Hematopoietic multipotent progenitor cell treated with erythropoietin and hydrocortisone succinate and interleukin-3 and kit ligand, for 8 days (in vitro differentiated cells): ENCODE measurements at places on chromosomes 3 and 15.
A peak's percentile ranks its signal among the peaks of the same experiment; 100 is the strongest.

- no peak for DNase-seq
Observed at GRCh38 chr3:122996038-122996580, 31.5 kb downstream of the SEMA5B start.

GRCh38 chr3:131735544-131735943 is 232.8 kb upstream of the MRPL3 start:
- DNase-seq: no peak

DNA sequence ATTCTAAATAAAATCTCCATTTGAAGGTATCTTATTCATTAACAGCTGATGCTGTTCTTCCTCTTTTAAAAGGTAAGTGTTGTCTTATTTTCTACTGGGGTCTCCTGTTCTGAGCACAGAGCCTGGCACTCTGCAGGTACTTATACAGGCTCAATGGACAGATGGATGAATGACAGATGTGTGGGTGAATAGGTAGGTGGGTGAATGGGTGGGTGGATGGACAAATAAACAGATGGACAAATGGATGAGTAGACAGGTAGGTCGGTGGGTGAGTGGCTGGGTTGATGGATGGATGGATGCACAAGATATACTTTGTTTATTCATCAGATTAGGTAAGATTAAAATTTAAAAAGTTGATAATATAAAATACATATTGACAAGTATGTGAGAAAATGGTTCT is 53.5 kb downstream of the SLC41A3 start:
- DNase-seq: no peak

- DNase-seq: peak; percentile 93
Observed at GRCh38 chr3:69739204-69740102, at the start of gene MITF. TSS of gene MITF (plus strand) at chr3:69739464. CDS start at chr3:69739598, 134 bp downstream.

GRCh38 chr3:55691141-55691540 is 204.0 kb upstream of the WNT5A start:
- no peak for DNase-seq

DNA sequence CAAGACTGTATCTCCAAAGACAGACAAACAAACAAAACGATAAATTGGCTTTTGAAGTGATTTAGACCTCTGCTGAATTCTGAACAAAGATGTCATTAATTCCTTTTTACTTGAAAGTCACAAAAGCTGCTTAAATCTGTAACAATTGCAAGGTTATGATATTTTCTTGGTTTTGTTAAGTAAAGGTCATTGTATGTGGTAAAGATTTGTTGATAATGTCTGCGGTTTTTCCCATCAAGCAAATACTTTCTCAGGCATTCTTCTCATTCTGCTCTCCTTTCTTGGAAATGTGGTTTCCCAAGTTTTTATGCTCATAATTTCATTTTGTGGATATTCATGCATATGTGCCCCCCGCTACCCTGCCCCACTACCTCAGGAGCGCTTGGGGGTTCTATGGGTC is 116.5 kb downstream of the SLMAP start:
- no peak for DNase-seq

- no peak for DNase-seq
Observed at GRCh38 chr3:139537795-139538621, 1.5 kb downstream of the RBP1 start.

- DNase-seq: no peak
Observed at GRCh38 chr15:74460298-74460697, 662 bp downstream of the UBL7 start.

DNA sequence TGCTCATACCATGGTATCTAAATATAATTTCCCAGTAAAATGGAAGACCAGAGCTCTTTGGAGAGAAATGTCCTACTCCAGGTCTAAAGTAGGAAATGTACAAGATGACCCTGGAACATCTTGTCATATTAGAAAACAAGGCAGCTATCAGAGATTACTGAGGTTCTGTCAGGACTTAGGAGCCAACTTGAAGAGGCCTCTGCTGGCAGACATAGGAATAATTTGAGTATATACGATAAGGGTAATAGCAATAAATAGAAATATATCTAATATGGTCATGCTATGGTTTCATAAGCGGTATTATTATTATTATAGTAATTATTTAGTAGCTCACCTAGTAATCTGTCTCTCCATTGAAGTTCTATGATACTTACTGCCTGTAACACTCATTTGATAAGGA is 224.2 kb downstream of the SOX2 start:
- no peak for DNase-seq

DNA sequence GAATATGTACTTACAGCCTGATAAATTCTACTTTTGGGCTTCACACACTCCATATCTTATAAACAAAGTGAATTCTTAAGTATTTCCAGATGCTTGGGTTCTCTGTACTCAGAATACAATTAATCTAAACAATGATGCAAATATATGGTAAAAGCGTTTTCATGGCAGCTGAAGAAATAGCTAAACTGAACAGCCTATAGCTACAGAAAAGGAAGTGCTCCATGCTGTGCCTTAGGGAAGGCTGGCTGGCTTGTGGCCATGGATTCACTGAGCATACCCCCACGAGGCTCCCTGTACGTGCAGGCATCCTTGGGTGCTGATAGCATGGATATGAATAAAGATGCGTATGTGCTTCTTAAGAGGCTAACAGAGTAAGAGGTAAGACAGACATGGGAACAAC is 264.0 kb downstream of the KLF13 start:
- DNase-seq: no peak

DNA sequence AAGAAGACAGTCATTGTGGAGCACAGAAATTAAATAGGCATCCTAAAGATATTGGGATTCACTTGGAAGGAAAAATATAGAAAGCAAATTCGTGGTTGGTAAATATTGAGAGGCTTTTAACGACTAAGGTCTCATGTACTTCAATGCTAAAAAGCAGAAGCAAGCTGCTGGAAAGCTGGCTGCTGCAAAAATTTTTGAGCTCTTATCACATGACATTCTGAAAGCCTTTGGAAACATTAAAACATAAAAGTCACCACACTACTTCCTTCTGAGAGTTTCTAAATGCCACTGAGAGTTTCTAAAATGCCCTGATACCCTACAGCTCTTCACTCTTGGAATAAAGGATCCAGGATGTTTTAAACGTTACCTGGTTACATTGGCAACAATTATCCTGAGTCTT is 39.0 kb upstream of the CBLB start:
- DNase-seq: peak; percentile 20

DNA sequence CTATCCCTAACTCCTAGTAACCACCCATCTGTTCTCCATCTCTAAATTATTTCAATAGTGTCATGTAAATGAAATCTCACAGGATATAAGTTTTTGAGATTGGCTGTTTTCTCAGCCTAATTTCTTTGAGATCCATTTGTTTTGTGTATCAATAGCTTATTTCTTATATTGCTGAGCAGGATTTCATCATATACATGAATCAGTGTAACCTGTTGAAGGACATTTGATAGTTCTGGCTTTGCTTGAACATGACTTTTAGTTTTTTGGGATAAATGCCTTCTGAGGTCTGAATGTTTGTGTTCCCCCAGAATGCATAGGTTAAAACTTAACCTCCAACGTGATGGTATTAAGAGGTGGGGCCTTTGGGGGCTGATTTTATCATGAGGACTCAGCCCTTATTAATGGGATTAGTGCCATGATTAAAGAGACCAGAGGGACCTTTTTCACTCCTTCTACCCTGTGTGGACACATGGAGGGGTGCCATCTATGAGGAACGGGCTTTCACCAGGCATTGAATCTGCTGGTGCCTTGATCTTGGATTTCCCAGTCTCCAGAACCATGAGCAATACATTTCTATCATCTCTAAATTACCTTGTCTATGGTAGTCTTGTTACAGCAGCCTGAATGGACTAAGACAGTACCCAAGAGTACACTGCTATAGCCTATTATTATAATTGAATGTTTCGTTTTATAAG is 118.3 kb downstream of the FNDC3B start:
- DNase-seq: no peak

GRCh38 chr3:150407808-150408220 is 284 bp upstream of the TSC22D2 start:
- DNase-seq: no peak

GRCh38 chr3:149626671-149627070 is 31.2 kb downstream of the WWTR1 start:
- DNase-seq: no peak

DNA sequence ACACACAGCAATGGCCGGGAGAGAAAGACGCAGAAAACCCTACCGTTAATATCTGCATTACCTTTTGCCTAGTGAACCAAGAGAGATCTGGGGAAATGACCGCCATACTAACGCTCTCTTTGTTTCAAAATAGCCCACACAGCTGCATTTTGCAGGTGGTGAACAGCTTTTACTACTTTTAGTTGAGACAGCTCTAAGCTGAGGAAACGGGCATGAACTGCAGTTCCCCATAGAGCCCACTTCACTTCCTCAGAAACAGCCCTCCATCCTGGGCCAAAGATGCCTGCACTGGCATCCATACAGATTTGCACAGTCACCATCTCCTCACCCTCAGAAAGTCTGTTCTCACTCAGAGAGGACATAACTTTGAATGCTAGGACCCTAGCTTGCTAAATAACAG is 45.0 kb downstream of the ZNF860 start:
- no peak for DNase-seq

GRCh38 chr3:110307065-110307809 is 764.4 kb upstream of the NECTIN3 start:
- DNase-seq: no peak

DNA sequence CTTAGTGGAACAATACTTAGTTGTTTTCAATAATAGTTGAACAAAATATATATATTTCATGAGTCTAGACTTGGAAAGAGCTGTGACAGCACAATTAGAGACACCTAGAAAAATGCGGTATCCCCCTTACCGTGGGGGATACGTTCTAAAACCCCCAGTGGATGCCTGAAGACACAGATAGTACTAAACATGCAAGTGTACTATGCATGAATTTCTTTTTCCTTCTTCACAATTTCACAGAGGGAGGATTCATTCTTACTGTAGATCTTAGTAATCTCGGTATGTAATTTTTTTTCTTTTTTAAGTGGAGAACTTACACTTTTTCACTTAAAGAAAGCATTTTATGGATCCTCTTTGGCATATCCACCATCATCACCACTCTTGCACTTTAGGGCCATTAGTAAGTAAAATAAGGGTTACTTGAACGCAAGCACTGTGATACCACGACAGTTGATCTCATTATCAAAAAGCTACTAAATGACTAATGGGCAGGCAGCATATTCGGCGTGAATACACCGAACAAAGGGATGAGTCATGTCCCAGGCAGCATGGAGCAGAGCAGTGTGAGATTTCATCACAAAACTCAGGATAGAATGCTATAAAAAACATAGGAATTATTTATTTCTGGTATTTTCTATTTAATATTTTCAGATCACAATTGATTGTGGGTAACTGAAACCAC is 72.3 kb upstream of the ZNF280D start:
- no peak for DNase-seq

GRCh38 chr15:72341361-72341760 is 21.4 kb upstream of the CELF6 start:
- no peak for DNase-seq

GRCh38 chr3:194204042-194204987 is 68.4 kb downstream of the HES1 start:
- DNase-seq: peak; percentile 44

DNA sequence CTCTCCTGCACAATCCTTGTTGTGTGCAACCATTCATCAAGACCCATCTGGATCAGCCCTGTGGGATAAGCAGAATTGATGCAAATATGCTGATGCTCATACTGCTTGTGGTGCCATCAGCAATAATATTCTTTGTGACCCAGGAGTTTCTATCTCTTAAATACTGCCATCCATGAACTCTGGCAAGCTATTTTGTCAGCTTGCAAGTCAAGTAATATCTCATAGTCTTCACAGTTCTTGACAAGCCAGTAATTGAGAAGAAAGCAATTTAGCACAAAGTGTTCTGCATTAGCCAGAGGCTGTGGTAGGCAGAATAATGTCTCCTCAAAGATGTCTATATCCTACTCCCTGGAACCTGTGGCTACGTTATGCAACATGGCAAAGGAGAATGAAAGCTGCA is 49.0 kb downstream of the SPATA16 start:
- DNase-seq: no peak

DNA sequence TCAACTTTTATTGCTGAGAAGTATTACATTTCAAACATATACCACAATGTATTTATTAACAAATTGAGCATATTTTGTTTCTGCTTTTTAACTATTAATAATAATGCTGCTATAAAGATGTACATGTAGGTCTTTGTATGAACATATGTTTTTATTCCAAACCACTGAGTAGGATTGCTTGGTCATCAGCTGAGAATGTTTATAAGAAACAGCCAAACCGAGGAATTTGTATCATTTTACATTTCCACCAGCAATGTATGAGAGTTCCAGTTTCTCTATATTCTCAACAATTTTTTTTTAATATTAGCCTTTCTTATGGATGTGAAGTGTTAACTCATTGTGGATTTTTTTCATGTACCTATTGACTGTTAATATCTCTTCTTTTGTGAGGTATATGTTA is 119.5 kb upstream of the MDFIC2 start:
- no peak for DNase-seq

- DNase-seq: no peak
Observed at GRCh38 chr15:48609486-48609885, 36.0 kb downstream of the FBN1 start.

GRCh38 chr3:120683213-120683612 is 1.2 kb upstream of the HGD start:
- no peak for DNase-seq

DNA sequence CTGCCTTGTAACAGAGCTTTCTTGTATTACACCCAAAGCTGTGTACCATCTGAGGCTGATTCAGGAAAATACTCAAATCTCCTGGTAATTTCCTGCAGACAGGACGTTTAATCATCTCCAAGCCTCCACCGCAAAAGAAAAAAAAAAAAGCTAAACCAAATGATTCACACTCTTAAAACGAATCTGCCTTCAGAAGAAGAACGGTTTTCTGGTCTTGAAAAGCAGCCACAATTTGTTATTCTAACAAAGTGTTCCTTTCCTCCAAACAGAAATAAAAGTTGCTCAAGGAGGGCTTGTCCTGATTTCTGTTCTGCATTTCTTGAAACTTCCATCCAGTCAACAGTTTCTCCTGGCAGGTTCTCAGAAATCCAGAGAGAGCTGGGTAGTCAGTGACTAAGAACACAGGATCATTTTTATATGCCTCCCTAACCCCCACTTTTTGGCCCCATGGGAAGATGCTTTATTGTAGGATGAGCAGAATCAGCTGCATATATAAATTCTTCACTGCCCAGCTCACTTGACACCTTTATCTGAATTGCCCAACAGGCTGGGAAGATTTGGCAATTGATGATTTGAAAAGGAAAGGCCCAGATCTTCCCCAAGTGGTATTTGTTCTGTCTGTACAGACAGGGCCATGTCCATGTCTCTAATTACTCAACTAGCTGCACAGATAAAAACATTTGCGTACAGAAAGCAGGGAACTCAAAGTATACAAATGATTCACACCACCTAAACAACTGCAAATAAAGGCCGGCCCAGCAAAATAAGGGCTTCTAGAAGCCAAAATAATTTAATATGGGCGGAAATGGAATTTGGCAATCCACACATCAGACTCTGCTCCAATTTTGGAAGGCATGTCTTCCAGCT is 41.0 kb upstream of the PRICKLE2 start:
- DNase-seq: no peak

GRCh38 chr3:119177321-119177720 is 3.9 kb downstream of the UPK1B start:
- no peak for DNase-seq

DNA sequence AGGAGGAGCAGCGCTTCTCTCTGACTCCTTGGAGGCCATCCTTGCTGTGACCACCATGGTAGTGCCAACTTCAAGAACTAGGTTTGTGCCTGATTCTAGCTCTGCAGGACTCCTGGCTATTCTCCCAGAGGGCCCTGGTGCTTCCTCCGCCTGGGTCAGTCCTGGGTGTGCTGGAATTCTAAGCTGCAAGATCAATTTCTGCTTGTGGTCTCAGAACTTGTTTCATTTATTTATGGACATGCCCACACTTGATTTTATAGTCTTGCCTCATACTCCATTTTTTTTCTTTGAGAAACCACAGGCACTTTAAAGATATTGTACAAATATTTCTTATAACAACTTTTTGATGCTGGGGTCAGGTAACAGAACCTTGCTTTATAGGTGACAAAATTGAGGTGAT is 87.6 kb downstream of the PDCD6IP start:
- no peak for DNase-seq
